Vagina (tissue), 2 donors: ENCODE measurements at places on chromosomes 1 and 21.

GRCh38 chr1:46550751-46551231 is 656 bp downstream of the KNCN start:
- DNase-seq, result no peak

DNA sequence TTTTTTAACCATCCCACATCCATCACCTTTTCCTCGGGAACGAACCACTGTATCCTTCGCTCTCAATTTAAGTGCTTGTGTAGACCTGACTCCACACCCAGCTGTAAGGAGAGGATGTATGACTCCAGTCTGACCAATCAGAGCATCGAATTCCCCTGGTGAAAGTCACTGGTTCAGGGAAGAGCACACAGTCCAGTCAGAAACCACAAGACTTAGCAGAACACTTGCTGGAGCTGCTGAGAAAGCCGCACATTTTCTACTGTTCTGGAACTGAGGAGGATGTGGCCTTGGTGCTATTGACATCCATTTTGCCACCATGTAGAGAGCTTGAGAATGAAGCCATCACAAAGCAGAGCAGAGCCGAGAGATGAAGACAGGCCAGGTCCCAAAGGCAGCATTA is 59.9 kb upstream of the CNN3 start:
- DNase-seq, result no peak

- DNase-seq, result no peak
These were observed at the start of gene SPSB1 for GRCh38 chr1:9292361-9293240. Gene SPSB1 (plus strand): TSS chr1:9292894. CDS start chr1:9355892, 62,998 bp downstream.

- DNase-seq, result no peak
These were observed 1.3 kb downstream of the CRYZ start for GRCh38 chr1:74731399-74732052.

DNA sequence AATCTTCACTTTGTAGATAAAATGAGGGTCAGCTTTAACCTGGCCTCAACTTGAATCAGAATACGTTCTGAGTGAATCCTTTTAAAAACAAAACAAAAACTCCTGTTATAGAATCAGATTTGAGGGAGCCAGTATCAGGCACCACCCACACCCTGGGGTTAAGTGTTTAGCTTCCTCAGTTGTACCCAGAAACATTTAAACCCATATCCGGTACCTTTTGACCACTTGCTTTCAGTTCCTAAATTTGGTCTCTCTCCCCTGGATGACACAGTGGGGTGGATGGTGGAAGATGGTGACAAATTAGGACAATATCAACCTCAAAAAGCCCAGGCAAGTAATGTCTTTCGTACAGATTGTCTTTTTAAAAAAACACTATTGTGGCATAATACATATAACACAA is 10.4 kb downstream of the KLHDC7A start:
- no peak for DNase-seq
